Stimulated activated CD4-positive, alpha-beta T cell treated with anti-CD3 and anti-CD28 coated beads, Interleukin-1b, Interleukin-23, amount 100 ng/mL, for 1 hour (primary cell): ENCODE measurements at places on chromosomes 2 and 18.

DNA sequence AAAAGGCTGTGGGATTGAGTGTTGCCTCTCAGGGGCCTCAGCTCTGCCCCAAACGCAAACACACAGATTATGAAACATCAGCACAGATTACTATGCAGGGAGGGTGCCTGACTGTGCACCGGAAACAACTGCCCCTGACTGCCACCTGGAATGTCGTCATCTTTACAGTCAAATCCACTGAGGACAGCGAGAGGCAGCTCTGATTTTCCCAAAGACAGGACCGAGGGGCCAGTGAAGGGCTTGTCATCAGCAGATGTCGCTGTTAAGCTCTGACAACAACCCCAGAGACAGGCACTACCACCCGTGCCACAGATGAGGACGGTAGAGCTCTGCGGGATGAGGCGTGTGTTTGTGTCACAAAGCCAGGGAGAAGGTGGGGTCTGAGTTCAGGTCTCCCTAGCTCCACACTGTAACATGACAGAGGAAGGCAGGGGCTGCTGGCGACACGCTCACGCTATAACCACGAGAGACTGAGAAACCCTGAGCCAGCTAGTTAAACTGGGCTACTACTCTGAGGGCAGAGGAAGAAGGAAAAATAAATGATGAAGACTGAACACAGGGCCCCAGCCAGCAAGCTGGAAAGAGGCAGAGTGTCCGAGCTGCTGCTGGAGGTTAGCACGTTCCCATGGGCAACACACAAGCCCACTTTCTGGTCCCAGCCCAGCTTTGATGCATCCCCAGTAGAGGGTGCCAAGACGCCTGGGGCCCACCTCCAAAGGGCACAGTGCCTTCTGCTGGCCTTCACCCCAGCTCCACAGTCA is 47.0 kb downstream of the PARD6G start:
- DNase-seq, result no peak

DNA sequence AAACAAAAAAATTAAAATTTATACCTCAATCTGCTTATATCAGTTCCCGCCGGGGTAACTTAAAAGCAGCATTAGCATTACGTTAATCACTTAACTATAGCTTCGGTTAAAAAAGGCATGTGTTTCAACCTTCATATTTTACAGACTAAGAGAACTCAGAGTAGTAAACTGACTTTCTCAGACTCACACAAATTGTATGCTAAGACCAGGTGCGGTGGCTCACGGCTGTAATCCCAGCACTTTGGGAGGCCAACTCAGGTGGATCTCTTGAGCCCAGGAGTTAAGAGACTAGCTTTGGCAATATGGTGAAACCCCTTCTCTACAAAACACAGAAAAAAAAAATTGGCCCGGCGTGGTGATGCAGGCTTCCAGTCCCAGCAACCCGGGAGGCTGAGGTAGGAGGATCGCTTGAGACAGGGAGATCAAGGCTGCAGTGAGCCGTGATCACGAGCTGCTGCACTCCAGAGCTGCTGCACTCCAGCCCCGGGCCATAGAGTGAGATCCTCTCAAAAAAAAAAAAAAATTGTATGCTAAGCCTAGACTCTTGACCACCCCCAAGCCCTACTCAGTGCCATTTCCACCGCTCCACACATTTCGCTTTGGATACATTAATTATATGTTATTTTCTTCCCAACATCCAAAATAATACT is 2.4 kb downstream of the HNRNPLL start:
- no peak for DNase-seq

DNA sequence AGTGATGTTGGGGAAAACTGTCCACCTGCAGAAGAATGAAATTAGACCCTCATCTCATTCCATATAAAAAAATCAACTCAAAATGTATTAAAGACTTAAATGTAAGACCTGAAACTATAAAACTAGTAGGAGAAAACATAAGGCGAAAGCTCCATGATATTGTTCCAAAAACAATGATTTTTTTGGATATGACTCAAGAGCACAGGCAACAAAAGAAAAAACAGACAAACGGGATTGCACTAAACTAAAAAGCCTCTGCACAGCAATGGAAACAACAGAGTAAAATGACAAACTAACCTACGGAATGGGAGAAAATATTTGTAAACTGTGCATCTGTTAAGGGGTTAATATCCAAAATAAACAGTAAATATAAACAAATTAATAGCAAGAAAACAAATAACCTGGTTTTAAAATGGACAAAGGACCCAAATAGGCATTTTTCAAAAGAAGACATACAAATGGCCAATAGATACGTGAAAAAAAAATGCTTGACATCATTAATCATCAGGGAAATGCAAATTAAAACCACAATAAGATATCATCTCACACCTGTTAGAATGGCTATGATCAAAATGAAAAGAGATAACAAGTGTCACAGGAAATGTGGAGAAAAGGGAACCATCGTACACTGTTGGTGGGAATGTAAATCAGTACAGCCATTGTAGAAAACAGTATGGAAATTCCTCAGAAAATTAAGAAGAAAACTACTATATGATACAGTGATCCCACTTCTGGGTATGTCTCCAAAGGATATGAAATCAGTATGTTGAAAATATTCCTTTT is 26.6 kb downstream of the LRRFIP1 start:
- no peak for DNase-seq

GRCh38 chr2:101672047-101672446 is 25.5 kb upstream of the MAP4K4 start:
- DNase-seq, result no peak
